Effector CD8-positive, alpha-beta T cell (primary cell): ENCODE measurements at places on chromosomes 12 and 14.

DNA sequence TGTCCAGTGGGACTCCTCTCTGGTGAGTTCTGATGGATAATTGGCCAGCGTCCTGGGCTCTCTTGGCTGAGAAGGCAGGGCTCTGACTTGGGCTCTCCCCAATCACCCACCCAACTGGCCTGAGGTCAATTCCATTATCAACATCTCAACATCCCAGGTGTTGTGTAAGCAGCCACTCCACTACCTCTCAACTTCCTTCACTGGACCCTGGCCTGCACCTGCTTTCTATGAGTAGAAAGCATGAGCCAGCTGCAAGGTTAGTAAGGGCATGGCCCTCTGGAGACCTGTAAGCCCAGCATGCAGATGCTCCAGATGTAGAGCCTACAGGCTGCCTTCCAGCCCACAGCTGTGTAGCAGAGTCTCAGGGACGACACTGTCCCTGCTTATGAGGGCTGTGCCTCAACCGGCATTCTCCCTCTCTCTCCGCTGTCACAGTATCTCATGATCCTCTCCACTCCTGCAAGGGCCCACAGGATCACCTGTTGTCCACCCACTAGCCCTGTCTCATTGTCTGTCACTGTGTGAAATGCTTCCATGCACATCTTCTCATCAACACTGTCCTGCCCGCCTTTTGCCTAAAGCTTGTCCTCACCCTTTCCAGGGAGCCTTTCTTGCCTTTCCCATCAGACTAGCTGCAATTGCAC, 5.4 kb upstream of the KRT81 start:
- DNase-seq, result no peak

GRCh38 chr12:52233462-52234207, 592 bp downstream of the KRT7 start:
- no peak for DNase-seq

- no peak for DNase-seq
Observed at GRCh38 chr12:130706311-130706710, 9.8 kb downstream of the RIMBP2 start.

DNA sequence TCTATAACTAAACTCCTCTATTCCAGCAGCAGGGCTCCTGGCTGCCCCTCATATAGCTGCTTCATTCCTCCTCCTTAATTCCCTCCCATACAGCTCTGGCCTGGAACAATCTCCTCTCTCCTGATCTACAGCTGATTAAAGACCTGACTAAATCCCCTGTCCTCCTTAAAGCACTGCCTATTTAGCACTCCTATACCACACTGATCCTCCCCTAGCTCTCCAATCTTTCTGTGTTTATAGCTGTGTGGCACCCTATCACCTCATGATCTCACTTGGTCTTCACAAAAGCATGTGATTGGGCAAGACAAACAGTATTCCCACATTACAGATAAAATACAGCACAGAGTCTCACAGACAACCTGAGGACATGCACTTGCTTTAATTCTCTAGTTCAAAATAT, 17.4 kb downstream of the FMNL3 start:
- no peak for DNase-seq

DNA sequence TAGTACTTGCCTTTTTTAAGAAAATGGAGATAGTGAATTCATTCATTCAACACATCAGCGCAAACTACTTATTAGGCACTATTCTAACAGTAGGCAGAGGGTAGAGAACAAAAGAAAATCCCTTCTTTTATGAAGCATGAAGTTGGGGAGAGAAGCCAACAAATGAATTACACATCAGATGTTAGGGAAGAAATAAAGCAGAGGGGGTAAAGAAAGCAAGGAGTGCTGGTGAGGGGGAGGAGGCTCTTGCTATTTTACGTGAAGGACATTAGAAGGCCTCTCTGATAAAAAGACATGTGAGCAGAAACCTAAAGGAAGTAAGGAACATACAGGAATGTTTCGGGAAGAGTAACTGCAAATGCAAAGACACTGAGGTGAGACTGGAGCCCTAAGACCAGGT, 22.2 kb downstream of the TFCP2 start:
- no peak for DNase-seq
